ENCODE measurements at places on chromosomes 6 and 20.

- DNase-seq, result no peak
Observed at GRCh38 chr6:15391500-15391899, 145.6 kb downstream of the JARID2 start.

GRCh38 chr6:54621285-54621684 is 225.3 kb upstream of the FAM83B start:
- no peak for DNase-seq

DNA sequence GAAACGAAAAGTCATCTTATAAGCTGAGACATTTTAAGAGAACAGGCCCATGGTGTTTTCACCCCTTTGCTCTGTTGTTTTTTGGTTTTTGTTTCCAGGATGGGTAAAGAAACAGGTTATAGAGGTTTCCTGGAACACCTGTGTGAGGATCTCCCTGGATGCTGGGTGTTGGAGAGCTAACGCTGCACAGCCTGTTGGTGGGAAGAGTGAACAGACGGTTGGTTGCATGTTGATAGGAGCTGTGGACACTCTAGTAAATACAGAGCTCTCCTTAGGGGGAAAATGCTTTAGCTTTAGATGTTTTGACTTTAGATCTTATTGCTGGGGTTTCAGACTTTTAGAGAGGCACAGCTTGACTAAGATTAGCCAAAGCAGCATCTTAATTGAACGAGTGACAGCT is 235.2 kb downstream of the SOX4 start:
- DNase-seq, result no peak

DNA sequence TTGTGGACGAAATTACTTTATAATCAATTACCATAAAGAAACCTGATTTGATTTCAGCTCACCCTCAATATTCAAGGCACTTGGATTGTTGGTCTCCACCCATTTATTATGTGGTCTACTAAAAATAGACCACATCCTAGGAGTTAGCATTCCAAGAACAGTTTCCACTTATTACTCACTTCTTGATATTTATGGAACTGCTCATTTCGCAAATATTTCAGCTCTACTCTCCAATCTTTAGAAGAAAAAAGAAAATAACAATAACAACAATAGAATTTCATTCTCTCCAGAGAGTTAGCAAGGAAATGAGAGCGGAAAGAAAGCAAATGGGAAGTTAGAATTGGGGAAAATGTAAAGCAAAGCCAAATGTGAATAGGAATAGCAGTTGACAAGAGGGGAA is 26.2 kb upstream of the HDAC2 start:
- DNase-seq, result no peak

DNA sequence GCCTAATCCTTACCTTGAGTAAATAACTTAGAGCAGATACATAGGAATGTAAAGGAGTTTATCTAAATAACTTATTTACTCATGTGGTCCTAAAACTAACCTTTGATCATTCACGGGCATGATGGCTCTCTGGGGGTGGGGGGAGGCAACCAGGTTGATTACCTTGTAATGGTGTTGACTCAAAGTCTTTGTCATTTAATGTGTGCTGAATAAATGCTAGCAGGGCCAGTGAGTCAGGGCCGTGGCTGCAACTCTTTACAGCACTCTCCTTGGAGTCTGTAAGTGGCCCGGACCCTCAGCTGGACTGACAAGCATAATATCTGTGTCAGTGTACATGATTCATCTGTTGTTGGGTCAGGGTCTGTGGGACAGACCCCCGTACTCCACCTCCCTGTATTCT is 203.0 kb downstream of the EPM2A start:
- DNase-seq, result no peak

GRCh38 chr6:35719830-35720733 is 16.8 kb upstream of the ARMC12 start:
- no peak for DNase-seq

DNA sequence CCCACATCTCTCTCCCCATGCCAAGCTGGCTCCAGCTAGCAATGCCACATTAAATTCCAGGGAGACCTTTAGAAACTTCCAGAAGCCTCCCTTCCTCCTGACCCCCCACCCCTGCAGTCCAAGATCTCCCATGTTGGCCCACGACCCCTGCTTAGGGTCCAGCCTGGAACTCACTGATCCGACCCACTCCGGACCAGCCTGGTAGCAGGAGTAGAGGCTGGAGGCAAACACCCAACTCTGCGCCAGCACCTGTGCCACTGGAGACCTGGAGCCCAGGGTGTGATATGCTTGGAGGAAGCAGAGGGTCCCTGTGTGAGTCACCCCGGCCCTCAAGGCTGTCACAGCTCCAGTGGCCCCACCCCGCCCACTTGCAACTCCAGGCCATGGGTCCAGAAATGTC is 3.3 kb upstream of the ULBP1 start:
- peak; percentile 20 for DNase-seq

DNA sequence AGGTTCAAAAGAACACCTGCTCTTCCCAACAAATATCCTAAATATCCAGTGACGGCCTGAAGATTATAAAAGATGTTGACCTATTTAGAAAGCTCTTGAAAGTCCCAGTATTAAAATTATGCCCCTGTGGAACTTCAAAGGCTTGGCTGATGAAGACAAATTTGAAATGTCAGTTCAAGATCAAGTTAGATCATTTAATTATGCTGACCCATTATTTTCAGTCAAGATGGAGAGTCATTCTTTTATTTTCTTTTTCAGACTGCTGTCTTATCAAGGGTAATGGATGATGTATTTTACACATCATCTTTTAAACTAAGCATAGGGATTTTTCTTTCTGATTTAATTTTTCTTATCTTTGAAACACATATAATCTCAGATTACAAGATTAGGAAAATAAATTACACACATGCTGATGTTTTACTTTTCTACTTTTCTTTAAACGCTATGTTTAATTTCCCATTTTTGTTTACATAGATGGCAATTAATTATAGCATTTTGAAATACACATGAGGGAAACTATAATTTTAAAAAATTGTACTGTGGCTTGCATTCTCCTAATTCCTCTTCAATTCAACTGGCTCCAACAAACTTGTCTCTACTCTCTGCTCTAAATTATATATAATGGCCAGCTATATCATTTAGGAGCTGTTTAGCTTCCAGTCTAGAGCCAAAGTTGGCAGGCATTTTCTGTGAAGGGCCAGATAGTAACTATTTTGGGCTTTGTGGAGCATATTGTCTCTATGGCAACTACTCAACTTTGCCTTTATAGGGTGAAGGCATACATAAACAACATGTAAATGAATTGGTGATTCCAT is 123.7 kb downstream of the RCAN2 start:
- DNase-seq, result no peak

- DNase-seq, result no peak
Observed at GRCh38 chr20:57522380-57523140, 2.4 kb downstream of the CTCFL start.

- DNase-seq, result no peak
Observed at GRCh38 chr6:153160221-153160620, 29.1 kb upstream of the RGS17 start.

DNA sequence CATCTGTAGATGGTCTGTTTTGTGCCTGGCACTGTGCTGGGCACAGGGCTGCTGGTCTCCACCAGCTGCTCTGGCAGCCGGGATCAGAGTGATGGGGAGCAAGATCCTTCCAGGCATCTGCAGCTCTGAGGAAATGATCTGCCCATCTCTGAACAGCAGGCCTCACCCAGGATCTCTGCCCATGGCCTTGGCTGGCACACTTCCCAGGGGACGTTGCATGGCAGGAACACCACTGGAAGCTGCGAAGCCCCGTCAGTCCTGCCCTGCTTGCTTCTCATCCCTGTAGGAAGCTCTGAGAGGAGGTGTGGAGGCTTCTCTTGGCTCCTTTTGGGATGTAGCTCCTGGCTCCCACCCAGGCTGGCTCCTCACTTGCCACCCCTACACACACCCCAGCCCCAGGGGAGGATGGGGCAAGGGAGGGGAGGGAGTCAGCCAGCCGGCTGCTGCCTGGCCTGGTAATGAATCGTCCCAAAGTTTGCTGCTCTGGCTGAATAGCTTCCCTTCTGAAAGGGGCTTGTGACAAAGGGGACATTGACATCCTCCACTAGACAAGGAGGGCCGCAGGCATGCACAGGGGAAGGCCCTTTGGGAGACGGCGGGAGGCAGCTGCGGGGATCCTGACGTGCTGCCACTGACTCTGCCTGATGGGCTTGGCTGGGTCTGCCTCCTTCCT is 108.9 kb downstream of the VEGFA start:
- DNase-seq, result no peak
